HT-29 (cell line): ENCODE measurements at places on chromosomes 3 and 15.

DNA sequence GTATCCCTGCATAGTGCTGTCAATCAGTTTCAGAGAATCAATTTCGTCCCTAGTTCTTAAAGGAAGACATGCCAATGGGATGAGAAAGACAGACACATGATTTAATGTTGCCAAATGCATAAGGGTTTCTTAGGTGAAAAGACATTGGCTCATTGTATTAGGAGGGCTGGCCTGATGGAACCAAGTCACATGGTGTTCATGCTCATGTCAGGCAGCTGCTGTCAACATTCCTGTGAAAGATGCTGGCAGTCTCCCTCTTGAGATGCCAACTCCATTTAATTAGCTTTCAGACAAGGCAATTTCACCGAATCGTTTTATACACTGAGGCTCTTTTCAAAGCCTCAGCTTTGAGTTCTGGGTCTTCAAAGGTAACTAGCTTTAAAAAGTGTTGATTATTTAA lies 16.1 kb upstream of the IL1RAP start:
- DNase-seq, result no peak

GRCh38 chr3:155131104-155131503 lies 51.0 kb downstream of the MME start:
- DNase-seq, result no peak

- DNase-seq, result no peak
These were observed 396.3 kb upstream of the PROK2 start for GRCh38 chr3:72181251-72181650.

GRCh38 chr15:58438956-58439355 lies 7.2 kb downstream of the LIPC start:
- peak; percentile 87 for DNase-seq

- DNase-seq, result no peak
These were observed 16.6 kb downstream of the CSRNP1 start for GRCh38 chr3:39136533-39137434.

GRCh38 chr3:45711931-45712330 lies 22.7 kb downstream of the SACM1L start:
- no peak for DNase-seq

DNA sequence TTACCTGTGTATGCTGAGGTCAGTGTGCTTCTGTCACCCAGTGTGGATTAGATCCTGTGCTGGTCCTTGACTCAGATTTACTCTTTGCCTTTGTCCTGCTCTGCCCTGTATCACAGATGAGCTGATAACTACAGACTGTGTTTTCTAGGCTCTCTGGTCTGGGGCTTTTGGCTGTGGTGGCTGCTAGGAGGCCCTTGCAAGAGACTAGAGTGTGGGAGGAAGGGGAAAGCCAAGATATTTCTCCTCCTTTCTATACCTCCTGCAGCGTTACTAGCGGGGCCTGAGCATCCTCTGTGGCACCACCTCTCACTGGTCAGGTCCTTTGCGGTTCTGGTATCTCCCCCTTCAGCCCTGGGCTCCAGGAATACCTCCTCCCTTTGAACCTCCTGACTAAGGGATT lies 282.3 kb upstream of the TBC1D5 start:
- no peak for DNase-seq

DNA sequence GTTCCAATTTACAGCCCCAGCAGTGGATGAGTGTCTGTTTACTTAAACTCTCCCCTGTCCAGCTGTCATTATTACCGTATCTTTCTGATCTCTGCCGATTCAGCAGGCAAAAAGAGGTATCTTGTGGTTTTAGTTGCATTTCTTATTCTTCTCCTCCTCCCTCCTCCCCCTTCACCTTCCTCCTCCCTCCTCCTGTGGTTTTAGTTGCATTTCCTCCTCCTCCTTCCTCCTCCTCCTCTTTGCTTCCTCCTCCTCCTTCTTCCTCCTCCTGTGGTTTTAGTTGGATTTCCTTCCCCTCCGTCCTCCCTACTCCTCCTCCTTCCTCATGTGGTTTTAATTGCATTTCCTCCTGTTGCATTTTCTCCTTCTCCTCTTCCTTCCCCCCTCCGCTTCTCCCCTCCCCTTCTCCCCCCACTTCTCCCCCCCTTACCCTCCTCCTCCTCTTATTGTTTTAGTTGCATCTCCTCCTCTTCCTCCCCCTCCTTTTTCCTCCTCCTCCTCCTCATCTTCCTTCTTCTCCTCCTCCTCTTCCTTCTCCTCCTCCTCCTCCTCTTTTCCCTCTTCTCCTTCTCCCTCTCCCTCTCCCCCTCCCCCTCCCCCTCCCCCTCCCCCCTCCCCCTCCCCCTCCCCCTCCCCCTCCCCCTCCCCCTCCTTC lies 25.3 kb upstream of the VPS33B start:
- DNase-seq, result peak; percentile 44
